ENCODE measurements at places on chromosomes 7 and 10.

GRCh38 chr7:30276203-30276900 is 8.0 kb upstream of the ZNRF2 start:
- no peak for DNase-seq

DNA sequence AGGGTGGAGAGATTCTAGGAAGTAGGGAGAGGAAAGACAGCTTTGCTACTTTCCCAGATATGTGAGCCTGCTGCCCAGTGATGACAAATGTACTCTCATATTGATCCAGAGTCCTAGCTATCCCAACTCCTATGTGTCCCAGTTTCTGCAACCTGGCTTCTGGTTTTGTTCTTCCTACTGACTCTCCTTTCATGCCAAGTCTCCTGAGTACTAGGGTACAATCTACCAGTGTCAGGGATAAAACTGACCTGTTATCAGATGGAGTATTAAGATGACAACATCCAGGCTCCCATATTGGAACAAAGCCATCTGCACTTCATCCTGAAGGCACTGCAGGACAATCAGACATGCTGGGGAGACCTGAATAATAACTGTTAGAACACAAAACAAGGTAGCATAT is 233.7 kb upstream of the PHYHIPL start:
- no peak for DNase-seq

- no peak for DNase-seq
Observed at GRCh38 chr10:130708465-130709070, 572.4 kb downstream of the GLRX3 start.

- no peak for DNase-seq
Observed at GRCh38 chr7:92809760-92810573, 26.4 kb downstream of the CDK6 start.

Data from NCI-H524 treated with DMSO at 0.1 percent for 48 hours (cell line).